Stimulated activated CD8-positive, alpha-beta memory T cell treated with anti-CD3 and anti-CD28 coated beads, Interleukin-7, amount 100 ng/mL, for 4 hours (primary cell): ENCODE measurements at places on chromosomes 7 and 10.

DNA sequence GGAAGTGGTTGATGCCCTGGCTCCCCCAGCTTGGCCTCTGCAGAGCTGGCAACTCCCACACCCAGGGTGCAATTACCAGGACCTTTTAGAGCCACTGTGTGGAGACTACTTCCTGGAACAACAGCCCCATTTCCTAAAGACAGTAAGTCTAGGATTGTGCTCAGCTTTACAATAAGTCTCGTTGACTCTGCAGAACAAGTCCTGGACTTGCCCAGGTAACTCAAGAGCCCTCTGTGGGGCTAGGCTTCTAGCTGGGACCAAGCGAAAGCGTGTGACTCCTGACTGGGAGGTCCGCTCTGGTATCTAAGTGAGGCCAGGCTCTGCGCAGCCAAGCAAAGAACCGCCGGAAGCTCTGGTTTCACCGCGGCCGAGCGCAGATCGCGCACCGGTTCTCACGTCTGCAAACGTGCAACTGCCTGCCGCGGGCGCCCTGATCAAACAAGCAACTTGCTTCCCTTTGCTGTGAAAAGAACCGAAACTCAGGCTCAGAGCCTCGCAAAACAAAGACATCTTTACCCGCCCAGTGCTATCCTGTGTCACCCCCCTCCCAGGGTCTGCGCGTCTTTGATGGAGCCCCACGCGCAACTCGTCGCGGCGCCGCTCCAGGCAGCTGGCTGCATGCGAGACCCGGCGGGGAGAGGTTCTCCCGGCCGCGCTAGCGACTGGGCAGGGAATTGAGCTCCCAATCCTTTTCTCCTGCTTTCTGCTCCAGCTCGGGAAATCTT is 4.4 kb upstream of the PDLIM1 start:
- peak; percentile 17 for DNase-seq

- no peak for DNase-seq
Measured at GRCh38 chr7:96184783-96185182, 137.1 kb downstream of the SLC25A13 start.

DNA sequence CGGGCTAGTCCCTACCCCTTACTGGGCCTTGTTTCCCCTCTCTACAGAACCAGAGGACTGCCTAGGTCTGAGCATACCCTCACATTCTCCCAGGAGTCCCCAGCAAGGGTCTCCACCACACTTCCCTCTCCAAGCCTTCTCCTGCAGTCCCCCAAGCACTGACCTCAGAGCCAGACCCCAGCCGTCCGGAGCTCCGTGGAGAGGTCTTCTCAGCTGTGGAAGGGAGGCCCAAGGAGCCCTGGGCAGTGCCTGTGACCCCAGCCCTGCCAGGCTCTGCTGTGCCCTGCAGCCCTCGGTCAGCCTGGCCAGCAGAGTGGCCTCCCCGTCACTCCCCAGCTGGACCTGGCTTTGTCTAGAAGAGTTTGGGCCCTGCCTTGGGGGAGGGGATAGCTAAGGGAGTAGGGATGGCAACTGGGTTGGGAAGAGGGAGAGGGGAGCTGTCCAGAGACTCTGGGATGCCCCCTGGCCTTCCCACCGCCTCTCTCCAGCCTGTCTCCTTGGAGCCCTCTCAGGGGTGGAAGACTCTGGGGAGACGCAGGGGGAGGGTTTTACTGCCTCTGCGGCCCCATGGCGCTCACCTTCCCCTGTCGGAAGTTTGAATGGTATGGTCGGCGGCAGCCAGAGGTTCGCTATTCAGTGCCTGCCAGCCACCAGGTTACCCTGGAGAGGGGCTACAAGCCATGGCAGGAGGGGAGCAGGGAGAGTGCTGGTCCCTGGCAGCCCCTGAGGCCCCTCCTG is at the start of gene C10orf105:
C10orf105 (minus strand) TSS at position 315 of the 738 bp plus-strand sequence. CDS start 3,441 bp downstream, outside the sequence.
- DNase-seq: no peak

GRCh38 chr10:101550965-101551364 is 37.1 kb downstream of the POLL start:
- DNase-seq: no peak

DNA sequence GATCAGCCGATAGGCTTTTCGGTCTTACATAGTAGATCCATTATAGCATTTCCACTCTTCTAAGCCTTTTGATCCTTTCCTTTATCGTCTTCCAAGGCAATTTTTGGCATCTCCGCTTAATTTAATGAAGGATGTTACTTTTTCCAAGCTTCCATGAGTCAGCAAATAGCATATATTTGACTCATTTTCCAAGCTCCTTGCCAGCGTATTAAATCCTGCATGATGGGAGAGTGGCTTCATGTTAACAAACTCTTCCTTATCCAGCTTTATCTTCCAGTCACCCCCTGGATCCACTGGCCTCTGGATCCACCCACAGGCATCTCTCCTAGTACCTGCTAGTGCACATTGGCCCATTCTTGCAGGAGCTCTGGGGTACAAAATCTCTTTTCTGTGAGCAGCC is 13.0 kb downstream of the OR9A2 start:
- no peak for DNase-seq

GRCh38 chr10:111439034-111439842 is 362.4 kb downstream of the ADRA2A start:
- DNase-seq: no peak
